Tongue (tissue), 3 donors: ENCODE measurements at places on chromosomes 3 and 15. TPM values are rescaled to one million over a fixed set of nuclear protein-coding genes. Genes with fewer than 3 reads are reported as not detected.

GRCh38 chr3:46994801-46995731 lies 15.6 kb downstream of the NBEAL2 start:
- no peak for DNase-seq

GRCh38 chr15:72809329-72809728 lies 25.8 kb upstream of the ADPGK start:
- DNase-seq = no peak

DNA sequence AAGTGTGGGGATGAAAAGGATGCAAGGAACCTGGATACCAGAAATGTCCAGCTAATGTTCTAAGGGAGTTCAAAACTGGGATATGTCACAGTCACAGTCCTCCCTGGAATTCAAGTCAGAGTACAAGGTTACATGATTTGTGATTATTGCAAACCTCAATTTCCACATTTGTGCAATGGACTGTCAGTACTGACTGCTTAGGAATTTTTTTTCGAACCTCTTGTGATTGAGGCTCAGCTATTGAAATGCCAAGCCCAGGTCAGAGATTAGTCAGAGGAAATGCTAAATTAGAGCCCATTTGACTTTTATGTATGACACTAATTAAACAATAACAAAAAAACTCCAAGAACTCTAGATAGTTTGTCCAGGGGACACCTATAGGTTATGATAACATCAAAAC lies 210.2 kb downstream of the THSD4 start:
- DNase-seq = no peak

DNA sequence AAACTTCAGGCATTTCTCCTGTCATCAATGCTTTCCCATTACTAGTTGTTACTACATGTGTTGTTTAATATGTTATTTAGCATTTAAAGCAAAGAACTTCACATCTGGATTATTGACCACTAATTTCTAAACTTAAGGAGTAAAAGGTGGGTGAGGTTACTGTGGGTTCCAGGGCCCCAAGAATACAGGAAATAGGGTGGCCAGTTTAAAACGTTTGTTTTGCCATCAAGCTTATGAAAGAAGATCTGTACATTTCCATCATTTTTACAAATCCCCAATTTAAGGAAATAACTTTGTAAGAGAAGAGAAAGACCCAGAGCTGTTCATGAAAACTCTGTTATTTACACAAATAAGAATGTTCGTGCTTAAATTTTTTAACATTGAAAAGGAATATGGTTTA lies 54.5 kb upstream of the ACKR4 start:
- no peak for DNase-seq

- DNase-seq = peak; percentile 70
Observed at GRCh38 chr15:80861731-80862170, 82.6 kb downstream of the CEMIP start.

- no peak for DNase-seq
Observed at GRCh38 chr3:108001457-108001856, 89.4 kb downstream of the CD47 start.

DNA sequence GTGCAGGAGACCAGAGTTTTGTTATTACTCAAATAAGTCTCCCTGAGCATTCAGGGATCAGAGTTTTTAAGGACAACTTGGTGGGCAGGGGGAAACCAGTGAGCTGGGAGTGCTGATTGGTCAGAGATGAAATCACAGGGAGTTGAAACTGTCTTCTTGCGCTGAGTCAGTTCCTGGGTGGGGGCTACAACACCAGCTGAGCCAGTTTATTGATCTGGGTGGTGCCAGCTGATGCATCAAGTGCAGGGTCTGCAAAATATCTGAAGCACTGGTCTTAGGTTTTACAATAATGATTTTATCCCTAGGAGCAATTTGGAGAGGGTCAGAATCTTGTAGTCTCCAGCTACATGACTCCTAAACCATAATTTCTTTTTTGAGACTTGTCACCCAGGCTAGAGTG lies 13.8 kb upstream of the ZNF662 start:
- no peak for DNase-seq

GRCh38 chr3:129428376-129429079 lies at the start of gene EFCAB12:
TSS of gene EFCAB12 (minus strand) at chr3:129428636. CDS start at chr3:129428488, 148 bp downstream.
- peak; percentile 97 for DNase-seq

GRCh38 chr3:23583980-23584740 lies 221.6 kb upstream of the UBE2E1 start:
- no peak for DNase-seq

CDHR4 gene
- total RNA-seq = not detected

GCSAM gene
- 0.41 TPM for total RNA-seq

COPG1 gene
- 110 TPM for total RNA-seq

CHRNB4 gene
- 1.1 TPM for total RNA-seq

SH2D7 gene
- not detected for total RNA-seq
